ENCODE measurements at places on chromosomes 4 and X.

GRCh38 chrX:18291006-18291545, 63.4 kb downstream of the SCML2 start:
- DNase-seq = no peak

DNA sequence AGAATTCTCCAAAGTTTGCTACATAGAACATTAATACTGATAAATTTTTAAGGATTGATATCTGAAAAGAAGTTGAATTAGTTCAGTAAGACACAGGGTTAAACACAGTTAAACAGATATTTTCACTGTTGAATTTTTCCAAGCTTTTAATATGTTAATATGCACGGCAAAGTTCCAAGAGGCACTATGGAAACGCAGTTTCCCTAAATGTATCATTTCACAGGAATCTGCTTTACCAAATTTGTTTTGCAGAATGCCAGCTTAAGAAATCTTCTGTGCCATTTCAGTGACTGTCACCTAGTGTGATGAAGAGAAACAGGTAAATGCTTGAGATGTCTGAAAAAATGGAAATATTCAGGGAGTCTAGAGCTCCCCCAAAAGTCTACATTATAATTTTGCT, 395.9 kb upstream of the GRIA3 start:
- DNase-seq = no peak

GRCh38 chr4:37389967-37390580, 145.5 kb downstream of the NWD2 start:
- no peak for DNase-seq

- DNase-seq = no peak
Measured at GRCh38 chrX:7960246-7960645, 33.0 kb upstream of the PNPLA4 start.

DNA sequence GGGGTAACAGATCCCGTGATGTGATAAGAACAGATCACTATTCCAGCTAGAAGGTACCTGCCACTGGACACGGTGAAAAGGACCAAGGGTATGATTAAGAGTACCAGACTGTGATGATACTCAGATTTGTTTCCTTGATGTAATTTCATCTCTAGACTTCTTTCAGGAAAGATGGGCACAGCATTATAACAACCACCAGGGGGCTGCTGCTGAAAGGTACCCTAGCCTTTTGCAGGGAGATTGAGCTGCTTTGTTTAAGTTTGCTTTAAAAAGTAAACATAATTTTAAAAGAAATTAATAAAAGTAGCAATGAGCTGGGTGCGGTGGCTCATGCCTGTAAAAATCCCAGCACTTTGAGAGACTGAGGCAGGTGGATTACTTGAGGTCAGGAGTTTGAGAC, 145.4 kb downstream of the EMCN start:
- no peak for DNase-seq

DNA sequence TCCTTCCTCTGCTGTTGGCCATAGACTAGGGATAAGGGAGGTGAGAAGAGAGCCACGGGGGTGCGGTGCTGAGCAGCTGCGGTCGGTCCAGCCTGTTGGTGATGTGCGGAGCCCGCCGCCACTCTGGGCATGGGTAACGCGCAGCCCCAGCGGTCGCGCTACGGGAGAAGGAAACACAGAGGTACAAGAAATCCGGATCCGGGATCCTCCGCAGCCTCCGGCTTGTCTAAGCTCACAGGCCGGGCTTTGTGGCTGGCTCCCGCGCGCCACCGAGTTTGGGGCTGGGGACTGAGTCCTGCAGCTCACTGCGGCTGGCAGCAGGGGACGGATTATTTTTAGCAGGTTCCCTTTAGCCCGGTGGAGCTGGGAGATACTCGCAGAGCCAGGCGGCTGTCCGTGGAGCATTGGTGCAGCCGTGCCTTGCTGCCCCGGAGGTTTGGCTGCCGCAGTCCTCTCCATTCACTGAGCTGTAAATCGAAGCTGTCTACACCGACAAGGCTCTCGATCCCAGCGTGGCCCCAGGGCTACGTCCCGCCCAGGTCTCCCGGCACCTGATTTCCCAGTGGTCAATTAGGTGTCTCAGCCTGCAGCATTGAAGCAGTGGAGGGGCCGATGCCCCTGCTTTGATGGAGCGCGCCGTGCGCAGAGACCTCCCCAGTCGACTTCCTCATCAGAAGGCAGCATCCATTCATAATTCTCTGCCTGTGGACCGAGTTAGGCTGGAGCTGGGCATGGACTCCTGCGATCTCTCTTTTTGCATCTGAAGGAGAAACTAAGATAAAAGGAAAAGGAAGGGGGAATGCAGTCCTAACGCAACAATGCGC, 81.9 kb upstream of the SCML1 start:
- no peak for DNase-seq
